ENCODE measurements at places on chromosomes 7 and 10.
A peak's percentile ranks its signal among the peaks of the same experiment; 100 is the strongest.

- DNase-seq = no peak
Measured at GRCh38 chr7:90621125-90621746, 25.1 kb downstream of the CDK14 start.

DNA sequence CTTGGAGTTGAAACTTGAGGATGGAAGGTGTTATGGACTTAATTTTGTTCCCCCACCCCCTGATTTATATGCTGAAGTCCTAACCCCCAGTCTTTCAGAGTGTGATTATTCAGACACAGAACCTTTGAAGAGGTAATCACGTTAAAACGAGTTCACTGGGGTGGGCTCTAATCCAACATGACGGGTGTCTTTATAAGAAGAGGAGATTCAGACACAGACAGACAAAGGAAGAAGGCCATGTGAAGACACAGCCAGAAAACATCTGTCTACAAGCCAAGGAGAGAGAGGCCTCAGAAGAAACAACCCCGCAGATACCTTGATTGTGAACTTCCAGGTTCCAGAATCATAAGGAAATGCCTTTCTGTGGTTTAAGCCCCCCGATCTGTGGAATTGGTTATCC lies 37.0 kb downstream of the GHRHR start:
- no peak for DNase-seq

DNA sequence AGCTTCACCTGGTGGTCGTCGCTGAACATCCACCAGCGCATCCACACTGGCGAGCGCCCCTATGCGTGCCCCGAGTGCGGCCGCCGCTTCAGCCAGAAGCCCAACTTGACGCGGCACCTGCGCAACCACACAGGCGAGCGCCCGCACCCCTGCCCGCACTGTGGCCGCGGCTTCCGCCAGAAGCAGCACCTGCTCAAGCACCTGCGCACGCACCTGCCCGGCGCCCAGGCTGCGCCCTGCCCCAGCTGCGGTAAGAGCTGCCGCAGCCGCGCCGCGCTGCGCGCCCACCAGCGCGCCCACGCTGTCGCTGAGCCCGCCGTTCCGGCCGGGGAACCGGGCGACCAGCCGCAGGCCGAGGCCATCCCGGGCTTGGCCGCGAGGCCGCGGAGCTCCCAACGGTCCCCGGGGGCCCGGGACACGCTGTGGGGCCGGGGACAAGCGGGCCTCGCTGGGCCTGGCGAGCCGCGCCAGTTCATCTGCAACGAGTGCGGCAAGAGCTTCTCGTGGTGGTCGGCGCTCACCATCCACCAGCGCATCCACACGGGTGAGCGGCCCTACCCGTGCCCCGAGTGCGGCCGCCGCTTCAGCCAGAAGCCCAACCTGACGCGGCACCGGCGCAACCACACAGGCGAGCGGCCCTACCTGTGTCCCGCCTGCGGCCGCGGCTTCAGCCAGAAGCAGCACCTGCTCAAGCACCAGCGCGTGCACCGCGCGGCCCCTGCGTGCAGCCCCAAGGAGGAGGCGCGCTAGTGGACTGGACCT lies 18.4 kb downstream of the ZNF775 start:
- DNase-seq = no peak

DNA sequence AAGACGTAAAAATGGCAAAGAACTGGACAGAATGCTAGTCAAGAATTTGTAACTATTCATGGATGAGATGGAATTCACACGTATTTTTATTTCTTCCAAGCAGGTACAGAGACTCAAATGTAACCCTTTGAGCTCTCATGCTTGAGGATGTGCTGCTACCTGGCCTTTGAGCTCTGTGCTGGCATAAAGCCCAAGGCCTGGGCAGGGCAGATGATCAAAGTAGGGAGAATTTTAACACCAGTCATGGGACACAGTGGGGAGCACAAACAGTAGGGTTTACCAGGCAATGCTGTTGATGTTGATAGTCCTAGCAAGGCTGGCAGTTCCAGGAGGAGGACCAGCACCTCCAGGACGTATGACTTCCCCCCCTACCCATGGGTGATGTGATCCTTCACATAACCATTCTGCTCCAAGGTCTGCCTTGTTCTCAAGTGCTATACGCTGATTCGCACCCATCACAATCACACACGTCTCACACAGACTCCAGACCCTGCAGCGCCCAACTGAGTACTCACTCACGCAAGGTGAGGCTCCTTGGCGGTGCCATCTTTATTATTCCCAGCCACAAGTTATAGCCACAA lies 48.6 kb upstream of the DLG5 start:
- DNase-seq = no peak

DNA sequence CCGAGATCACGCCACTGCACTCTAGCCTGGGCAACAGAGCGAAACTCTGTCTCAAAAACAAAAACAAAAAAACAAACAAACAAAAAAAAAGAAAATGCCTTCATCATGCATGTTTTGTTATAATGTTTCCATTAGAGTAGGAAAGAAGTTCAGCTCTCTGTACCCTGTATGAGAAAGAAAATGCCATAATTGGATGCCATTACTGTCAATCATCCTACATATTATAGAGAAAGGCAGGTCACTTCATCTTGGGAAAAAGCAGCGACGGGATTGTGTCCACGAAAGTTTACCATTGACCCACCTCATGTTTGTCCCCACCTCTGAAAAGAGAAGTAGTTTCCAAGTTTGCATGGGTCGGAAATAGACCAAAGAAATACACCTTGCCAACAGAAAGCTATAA lies 33.8 kb downstream of the SEC61G start:
- no peak for DNase-seq

GRCh38 chr7:108421720-108422331 lies 34.4 kb downstream of the NRCAM start:
- DNase-seq = no peak

GRCh38 chr7:116571037-116571436 lies 46.2 kb downstream of the CAV1 start:
- peak; percentile 66 for DNase-seq

DNA sequence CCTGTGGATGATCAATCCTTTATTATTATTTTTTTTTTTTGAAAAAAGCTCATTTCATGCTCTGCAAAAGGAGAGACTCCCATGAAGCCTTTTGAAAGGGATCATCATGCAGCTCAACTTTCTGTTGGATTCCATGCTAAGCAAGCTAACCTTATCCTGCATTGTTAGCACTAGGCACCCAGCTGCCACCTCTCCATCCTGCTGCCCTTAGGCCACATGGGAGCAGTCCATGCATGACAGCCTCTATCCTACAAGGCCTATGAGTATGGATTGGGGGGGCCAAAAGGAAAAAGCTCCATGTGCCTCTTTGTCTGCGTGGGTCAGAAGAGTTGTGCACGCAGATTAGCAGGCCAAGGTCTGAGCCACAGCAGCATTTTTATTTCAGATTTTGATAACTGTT lies 19.2 kb downstream of the SMNDC1 start:
- DNase-seq = no peak

GRCh38 chr10:115976342-115976741 lies 296.7 kb downstream of the GFRA1 start:
- no peak for DNase-seq

DNA sequence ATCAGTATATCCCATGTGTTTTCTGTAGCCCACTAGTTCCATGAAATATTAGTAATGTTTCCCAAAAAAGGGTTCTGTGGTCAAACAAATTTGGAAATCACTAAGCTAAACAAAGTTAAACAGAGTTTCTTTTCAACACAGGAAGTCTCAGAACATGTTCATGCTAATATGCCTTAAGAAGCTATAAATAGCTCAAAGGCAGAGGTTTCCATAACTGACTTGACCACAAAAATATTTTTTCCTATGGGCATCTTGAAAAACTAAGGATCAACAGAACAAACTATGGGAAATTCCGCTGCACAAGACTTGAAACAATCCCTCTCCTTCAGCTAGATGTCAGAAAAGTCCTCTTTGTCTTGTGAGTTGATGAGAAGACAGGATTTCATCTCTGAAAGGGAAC lies 59.7 kb downstream of the SEM1 start:
- DNase-seq = no peak

GRCh38 chr10:126201603-126202002 lies 186.7 kb downstream of the ADAM12 start:
- no peak for DNase-seq

- DNase-seq = no peak
Measured at GRCh38 chr7:14673202-14673601, 229.3 kb downstream of the DGKB start.

- DNase-seq = no peak
Measured at GRCh38 chr7:98378210-98378819, 22.6 kb downstream of the BAIAP2L1 start.

DNA sequence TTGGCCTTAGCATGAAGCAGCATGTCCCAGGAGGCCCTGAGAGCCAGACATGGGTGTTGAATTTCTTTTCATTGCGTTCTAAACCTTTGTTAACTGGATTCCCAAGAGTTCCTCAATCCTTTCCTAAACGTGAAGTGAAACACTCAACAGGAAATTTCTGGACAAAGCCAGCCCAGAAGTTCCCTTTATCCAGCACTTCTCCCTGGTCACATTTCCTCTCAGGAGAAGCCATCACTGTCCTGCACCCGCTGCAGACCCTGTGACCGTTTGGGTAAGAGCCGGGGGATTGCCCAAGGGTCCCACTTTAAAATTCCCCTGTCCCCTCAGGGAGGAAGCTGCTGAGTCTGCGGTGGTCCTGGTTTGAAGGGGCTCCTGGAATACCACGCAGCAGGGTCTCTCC lies 88.0 kb upstream of the ZPBP start:
- DNase-seq = no peak

DNA sequence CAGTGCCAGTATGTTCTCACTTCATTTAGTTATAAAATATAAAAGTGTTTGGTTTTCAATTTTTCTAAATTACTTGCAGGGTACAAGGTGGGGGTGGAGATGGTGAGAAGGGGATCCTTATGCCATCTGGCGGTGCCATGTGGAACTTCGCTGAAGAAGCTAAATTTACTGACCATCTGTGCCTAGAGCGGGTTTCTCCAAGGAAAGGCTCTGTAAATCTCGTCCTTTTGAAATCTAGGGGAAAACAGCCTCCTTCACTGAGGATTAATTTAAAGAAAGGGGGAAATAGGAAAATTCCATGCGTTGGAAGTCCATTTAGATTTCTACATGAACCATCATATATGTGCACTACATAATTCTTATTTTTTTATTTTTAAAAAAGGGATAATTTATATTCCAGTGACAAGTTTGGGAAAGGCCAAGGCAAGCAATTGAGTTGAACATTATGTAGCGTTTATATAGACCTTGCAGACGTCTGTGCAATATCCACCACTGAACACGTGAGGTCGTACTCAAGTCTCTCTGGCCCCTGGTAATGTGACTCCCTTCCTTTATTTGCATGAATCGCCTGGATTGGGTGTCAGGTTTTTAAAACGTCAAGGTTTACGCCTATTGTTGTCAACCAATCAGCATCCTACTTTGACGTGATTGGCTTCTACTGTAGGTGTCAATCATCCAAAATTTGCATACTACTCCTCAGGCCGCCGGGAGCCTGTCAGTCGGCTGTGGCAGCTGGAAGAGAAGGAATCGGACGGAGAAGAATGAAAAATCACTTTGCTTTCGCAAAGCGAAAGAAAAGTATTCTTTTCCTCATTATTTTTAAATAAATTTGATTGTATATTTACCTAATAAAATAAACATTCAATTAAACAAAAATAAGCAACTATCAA lies 297.1 kb upstream of the NFE2L3 start:
- peak; percentile 90 for DNase-seq

DNA sequence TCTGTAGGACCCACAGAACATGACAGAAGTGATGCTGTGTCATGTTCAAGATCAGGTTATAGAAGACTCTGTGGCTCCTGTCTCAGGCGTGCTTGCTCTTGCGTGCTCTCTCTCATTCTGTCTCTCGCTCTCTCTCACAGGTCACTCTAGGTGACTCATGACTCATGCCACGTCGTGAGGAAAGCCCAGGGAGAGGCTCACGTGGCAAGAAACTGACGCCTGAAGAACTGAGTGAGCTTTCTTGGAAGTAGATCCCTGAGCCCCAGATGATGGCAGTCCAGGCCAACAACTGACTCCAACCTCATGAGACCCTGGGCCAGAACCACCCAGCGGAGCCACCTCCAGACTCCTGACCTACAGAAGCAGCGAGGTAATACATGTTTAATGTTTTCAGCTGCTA lies 103.3 kb downstream of the DNMBP start:
- DNase-seq = peak; percentile 89

GRCh38 chr7:124351950-124352349 lies 319.1 kb upstream of the TMEM229A start:
- no peak for DNase-seq

DNA sequence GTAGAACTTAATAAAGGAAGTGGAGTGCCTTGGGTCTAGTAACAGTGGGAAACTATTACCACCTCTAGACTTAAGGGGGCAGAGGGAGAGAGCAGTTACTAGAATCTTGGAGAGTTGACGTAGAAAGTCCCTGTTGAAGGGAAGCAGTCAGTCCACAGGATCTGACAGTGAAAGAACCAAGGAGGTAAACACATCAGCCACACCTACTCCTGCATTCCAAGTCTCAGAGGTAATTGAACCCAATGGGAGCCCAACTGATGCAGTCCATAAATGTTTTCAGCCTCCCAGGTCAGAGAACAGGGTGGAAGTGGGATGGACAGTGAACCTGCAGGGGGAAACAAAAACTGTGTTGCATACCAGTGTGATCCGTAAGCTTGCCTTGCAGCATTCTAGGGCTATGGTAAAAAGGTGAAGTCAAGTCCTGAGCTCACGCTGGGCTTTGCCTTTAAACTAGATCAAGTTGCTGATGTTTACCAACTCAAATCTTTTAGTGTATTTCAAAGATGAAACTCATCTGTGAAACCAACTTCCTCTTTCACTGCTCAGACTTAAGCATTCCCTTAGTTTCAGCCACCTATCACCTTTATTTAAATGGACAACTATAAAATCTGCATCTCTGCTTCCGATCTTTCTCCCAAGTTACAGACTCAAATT lies 57.2 kb downstream of the SLC16A12 start:
- peak; percentile 43 for DNase-seq

GRCh38 chr7:146557971-146558469 lies 441.4 kb downstream of the CNTNAP2 start:
- no peak for DNase-seq

DNA sequence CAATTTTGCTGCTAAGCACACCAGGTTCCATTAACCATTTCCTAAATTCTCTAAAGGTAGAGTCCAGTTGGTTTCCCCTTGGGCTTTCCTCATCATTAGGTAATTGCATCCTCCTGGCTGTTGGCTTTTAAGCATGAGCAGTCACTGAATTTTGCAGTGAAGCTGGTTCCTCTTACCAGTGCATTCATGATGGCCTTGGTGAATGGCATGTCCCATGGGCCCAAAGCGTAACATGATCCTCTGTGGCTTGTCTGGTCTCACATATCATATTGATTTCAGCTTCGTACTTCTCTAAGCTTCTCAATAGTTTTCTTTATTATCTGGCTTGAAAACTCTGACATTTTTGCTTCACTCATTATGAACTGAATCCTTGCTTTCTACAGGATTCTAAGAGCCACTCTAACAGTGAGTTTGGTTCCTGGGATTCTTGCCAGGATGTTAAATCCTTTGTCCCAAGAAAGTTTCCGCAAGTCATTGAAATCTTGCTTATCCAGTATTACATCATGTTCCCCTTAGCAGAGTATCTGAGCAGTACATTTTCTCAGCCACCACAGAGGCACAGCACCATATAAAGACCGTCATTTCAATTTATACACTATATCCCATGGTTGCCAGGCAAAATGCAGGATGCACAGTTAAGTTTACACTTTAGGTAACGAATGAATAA lies 134.2 kb downstream of the PTN start:
- DNase-seq = no peak

GRCh38 chr7:93148144-93148543 lies at the start of gene SAMD9L:
SAMD9L (minus strand) TSS chr7:93148385; CDS start chr7:93135971, 12,414 bp downstream.
- DNase-seq = no peak

GRCh38 chr10:77011874-77012811 lies 625.5 kb downstream of the KCNMA1 start:
- no peak for DNase-seq

GRCh38 chr10:73039635-73040034 lies 57.0 kb downstream of the P4HA1 start:
- DNase-seq = no peak
